ENCODE measurements at places on chromosomes 11 and 22.

GRCh38 chr11:128709402-128709801, 15.5 kb downstream of the FLI1 start:
- no peak for DNase-seq

GRCh38 chr11:16468735-16469453, 112.5 kb upstream of the SOX6 start:
- DNase-seq, result no peak

DNA sequence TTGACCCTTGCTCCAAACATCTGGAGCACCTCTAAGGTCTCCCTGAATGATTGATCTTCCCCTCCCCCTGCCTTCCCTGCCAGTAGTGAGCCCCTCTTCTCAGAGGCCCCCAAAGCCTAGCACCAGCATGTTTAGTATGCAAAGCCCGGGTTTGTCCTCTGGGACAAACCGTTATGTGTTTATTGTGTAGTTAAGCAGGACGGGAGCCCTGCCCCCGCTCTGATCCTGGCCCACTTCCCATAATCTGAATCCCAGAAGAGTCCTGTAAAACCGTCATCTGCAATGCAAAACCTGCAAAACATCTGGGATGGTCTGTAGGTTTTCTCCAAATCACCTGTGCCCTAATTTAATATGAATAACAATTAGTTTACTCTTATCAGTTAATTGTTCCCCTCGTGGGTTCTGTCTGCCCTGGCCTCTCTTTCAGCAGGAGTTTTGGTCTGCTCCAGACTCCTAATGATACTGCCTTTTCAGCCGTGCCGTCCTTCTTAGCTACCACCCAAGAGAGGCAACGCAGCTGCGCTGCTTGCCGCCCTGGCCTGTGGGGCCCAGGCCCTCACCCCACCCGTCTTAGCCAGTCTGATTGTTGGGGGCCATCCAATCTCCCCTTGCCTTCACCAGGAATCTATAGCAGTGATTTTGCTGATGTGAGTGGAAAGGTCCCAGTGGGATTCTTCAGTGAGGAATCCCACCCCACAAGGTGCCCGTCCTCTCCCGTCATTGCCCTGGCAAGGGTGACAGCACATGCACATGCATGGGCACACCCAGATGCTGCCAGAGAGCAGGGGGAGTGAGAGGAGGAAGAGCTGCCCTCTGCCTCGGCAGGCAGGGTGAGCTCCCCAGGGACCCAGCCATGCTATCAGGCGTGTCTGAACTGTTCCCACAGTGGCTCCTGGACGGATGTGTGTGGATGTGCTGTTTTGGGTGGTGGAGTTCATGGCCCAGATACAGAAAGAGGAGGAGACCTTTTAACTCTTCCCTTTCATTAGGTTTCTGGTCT, 3.0 kb upstream of the B3GAT1 start:
- DNase-seq, result no peak

GRCh38 chr11:73154178-73154577, 12.1 kb upstream of the FCHSD2 start:
- DNase-seq, result peak; percentile 87

DNA sequence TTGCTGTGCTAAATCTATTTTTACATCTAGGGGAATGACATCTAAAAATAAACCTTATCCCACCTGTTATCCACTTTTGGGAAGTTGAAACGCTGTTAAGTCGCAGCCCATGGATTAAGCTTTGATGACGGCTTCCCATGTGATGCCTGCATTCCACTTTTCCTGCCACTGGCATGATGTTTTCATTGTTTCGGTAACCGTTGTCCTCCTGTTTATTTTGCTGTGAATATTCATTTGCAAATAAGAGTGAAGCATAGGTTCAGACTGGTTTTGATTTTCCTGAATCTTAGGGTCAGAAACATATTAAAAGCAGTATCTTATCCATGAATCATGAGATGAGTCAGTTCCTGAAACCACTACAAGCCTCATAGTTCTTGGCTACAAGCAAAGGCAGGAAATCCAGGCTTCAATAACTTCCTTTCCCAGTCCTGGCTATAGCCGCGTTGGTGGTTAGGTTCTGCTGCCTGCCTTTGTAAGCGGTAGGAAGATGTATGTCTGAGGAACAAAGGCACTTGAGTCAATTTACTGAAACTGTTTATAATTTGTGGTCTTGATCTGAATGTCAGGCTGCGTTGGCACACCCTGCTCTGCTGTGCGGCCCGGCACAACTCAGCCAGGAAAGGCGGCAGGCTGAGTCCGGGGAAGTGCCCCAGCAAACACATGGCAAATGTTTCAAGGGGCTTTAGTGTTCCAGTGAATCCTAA, 19.4 kb downstream of the TEAD1 start:
- DNase-seq, result no peak

GRCh38 chr11:65421794-65422632, 585 bp upstream of the NEAT1 start:
- DNase-seq, result peak; percentile 98

DNA sequence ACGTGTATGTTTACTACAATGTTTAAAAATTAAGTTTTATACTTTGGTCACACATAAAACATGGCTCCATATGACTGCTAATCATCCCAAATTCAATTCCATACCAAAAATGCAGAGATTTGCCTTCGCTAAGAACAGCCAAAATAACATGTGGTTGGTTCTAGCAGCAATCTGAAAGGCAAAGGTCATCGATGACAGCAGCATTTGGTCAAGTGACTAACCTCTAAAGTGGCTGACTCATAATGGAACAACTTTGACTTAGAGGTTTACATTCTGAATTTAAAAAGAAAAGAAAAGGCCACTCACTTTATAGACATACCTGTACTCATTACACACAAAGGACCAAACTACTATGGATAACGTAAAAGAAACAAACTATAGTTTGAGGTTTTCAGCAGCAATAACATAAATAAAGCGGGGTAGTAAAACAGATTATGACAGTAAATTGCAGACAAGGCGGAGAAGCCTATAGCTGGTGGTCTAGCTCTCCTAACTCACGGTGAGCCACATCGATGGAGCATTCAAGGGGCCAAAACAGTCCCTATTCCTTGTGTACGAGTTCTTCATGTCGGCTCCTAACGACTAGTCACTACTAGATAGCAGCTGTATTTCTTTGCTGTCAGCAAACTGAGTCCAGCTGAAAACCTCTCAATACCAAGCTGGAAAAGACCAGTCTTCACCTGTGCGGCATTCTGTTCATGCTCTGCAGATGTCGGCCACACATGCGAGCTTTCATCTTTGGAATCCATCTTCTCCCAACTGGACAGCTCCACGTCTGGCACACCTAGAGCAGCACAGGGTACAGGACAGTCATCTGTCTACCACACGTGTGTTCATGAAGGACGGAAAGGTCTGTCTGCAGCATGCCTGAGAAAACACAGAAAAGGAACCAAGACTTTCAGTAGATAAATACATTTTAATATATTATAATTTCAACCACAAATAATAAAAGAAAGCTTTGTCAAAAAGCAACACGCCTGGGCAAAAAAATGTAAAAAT, 42.1 kb downstream of the PRDM10 start:
- DNase-seq, result peak; percentile 44

DNA sequence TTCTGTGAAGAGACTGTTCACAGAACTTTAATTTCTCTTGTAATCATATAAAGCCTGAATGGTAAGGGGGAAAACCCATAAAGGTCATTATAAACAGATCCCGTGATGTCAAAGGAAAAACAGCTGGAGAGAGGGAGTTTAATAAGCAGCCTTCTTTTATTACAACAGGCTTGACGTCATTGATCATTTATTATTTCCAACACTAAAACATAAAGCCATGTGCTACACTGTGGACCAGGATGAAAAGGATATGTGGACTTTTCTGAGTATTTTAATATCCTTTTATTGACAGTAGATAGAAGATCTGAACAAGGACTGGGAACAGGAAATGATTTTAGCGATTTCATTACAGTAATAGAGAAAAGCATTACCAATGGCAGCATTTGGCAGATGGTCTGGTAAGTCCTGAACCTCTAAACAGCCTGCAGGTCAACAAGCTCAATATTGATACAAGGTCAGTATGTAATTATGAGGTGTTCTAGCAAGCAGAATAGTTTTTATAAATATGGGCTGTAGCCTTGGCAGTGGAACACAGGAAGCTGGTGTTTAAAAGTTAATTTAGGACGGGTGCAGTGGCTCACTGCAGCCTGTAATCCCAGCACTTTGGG, 25.1 kb upstream of the TPH1 start:
- no peak for DNase-seq

DNA sequence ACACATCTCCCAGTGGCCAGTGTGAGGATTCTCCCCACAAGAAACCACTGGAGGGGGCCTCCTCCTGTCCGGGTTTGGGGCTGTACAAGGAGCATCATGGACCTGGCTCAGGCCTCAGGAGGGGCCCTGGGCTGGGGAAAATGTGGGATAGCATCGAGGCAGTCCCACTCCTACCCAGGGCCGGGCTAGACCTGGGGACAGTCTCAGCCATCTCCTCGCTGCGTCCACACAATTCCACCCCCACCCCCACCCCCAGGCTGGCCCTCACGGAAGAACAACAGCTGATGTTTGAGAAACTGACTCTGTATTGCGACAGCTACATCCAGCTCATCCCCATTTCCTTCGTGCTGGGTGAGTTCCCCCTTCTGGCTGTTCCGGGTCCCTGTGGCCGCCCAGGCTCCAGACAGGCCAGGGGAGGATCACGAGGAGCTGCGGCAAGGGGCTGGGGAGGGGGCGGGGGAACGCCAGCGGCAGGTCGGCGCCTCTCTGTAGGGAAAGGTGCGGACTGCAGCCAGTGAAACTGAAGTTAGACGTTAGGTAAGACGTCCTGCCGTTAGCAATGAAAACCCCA, 4.8 kb downstream of the BEST1 start:
- peak; percentile 70 for DNase-seq

DNA sequence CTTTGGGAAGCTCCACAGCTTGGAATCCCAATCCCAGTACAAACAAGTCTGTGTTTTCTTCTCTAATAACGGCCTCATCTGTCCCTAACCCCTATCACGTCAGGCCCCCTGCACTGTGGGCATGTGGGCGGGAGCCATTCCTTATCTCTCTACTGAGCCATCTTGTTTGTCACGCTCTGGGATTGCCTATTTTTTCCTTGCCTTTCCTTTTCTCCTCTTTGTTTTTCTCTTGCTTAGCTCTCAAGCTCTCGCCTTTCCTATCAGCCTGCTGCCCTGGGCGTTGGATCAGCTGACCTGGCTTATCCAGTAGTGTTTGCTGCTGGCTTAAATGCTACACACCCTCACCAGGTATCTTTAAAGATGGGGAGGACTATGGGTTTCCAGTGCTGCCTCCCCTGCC, 35.8 kb downstream of the ARHGAP1 start:
- DNase-seq, result peak; percentile 85

DNA sequence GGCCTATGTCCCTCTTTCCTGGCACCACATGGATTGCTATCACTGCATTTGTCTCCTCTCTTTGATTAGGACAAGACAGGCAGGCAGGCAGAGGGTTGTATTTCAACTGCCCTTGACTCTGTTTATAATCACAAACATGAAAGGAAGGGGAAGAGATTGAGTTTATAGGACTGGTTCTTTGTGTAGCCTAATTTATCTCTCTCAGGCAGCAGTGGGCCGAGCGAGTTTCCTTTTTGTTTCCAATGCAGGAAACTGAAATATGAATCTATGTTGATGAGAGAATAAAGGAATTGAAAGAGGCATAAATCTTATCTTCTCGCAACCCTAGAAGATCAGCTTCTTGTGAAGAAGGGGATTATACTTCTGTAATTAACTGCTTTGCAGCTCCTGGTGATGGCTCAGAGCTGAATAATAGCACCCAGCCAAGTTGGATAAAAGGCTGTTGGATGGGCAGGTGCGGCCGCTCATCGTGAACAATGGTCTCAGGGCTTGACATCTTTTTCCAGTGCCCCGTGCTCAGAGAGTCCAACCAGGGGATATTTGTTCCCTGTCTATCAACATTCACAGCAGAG, 80.6 kb upstream of the SYT13 start:
- no peak for DNase-seq

DNA sequence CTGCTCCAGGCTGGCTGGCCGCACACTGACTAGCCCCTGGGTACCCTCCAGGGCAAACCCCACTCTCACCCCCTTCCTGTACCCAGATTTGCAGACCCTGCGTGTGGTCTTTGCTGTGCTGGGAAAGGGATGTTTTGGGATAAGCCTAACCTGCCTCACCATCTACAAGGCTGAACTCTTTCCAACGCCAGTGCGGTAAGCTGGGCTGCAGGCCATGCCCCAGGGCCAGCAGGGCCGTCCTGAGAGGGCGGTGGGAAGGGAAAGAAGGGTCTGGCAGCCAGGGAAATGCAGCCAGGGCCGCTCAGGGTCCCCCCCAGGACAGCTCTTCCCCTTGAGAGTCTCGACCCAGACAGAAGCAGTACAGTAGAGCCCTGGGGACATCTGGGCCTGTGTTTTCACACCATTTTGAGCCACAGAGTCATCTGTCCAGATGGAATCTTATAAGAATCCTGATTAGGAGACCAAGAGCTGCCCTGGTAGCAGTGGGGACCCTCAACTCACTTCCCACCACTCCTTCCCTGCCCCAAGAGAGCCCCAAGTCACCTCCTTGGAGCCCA, 22.4 kb upstream of the SLC22A12 start:
- DNase-seq, result no peak

GRCh38 chr22:50247748-50248147, 2.9 kb upstream of the TUBGCP6 start:
- DNase-seq, result no peak

DNA sequence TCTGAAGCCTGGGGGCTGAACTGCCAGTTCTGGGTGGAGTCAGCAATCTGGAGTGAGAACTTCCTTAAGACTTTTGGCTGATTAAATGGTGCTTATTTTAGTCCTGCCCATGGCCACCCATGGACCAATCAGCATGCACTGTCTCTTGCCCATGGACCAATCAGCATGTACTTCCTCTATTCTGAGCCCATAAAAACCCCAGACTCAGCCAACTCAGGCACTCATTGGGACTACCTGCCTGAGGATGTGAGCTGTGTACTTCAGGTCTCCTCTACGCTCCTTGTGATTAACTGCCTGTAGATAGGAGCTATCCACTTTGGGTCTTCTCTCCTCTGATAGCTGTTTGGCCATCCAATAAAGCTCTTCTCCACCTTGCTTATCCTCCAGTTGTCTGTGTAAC, 342.3 kb upstream of the CCDC179 start:
- peak; percentile 31 for DNase-seq

- no peak for DNase-seq
Measured at GRCh38 chr11:34353881-34354280, 3.9 kb downstream of the ABTB2 start.

DNA sequence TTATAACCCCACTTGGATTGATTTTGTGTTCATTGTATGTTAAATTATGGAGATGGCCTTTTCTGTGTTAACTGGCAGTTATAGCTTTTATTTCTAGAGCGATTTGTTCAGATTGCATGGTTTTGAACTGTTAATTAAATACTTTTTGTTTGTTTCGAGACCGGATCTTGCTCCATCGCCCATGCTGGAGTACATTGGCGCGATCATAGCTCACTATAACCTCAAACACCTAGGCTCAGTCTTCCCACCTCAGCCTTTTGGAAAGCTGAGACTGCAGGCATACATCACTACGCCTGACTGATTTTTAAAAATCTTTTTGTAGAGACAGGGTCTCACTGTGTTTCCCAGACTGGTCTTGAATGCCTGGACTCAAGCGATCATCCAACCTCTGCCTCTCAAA, 77.0 kb downstream of the FAM83F start:
- DNase-seq, result no peak

DNA sequence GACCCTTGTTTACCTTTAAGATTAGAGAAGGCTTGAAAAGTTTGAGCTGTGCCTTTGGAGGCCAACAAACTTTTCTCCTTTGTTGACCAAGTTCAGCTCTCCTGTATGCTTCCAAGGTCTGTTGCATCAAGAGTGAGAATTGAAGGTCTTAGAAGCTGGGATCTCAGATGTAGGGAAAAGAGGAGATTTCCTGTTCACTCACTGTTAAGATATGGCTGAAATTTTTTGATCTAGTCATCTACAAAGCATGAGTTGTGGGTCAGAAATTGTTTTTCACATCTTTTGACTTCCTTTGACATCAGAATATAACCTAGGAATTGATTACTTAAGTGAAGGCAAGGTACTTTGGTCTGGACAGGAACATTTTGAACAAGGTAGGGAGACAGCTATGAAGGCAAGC, 12.1 kb downstream of the OR51B4 start:
- DNase-seq, result no peak

All from OCI-M1 (cell line).